ENCODE measurements at places on chromosomes 5 and 9.

- no peak for DNase-seq
Observed at GRCh38 chr5:132060501-132061161, at the start of gene IL3. Gene IL3, plus strand, starts transcription at chr5:132060655. Its CDS starts 52 bp downstream, at chr5:132060707.

DNA sequence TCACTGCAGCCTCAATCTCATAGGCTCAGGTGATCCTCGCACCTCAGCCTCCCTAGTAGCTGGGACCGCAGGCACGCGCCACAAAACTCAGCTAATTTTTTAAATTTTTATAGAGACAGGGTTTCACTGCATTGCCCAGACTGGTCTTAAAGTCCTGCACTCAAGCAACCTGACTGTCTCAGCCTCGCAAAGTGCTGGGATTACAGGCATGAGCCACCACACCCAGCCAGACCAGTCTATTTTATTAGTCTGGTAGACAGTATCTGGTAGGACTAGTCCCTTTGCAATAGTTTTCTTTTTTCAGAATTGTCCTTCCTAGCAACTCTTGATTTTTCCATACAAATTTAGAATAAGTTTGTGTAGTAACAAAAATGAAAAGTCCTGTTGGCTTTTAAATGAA, 14.1 kb upstream of the GPR150 start:
- DNase-seq = no peak

- no peak for DNase-seq
Observed at GRCh38 chr5:58012102-58012501, 447.8 kb downstream of the PLK2 start.

GRCh38 chr5:122053181-122054109, 24.6 kb downstream of the LOX start:
- DNase-seq = no peak

DNA sequence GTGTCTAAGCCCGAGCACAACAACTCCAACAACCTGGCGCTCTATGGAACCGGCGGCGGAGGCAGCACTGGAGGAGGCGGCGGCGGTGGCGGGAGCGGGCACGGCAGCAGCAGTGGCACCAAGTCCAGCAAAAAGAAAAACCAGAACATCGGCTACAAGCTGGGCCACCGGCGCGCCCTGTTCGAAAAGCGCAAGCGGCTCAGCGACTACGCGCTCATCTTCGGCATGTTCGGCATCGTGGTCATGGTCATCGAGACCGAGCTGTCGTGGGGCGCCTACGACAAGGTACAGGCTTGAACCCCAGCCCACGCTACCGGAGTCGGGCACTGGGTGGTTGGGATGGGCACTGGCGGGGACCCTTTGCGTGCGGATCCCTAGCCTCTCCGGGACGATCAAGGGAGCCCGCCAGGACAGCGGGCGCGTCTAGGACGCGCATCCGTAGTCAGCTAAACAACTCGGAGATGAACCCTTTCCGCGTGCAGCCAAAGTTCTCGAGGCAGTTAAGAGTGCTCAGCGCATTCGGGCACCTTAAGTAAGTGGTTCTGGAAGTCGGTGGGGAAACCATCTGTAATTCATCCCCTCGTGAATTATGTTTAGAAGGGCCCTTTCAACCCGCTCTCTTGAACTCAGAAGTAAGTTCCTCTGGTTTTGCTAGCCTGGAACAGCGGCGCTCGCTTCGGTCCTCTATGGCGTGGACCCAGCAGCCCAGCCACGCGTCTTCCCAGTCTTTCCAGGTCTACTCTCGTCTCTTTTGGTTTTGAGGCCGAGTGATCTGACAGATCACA, 1.3 kb downstream of the KCNN2 start:
- DNase-seq = no peak

GRCh38 chr5:36370073-36370472, 68.4 kb upstream of the RANBP3L start:
- DNase-seq = no peak

GRCh38 chr9:131330814-131331600, 41.5 kb downstream of the PLPP7 start:
- no peak for DNase-seq

DNA sequence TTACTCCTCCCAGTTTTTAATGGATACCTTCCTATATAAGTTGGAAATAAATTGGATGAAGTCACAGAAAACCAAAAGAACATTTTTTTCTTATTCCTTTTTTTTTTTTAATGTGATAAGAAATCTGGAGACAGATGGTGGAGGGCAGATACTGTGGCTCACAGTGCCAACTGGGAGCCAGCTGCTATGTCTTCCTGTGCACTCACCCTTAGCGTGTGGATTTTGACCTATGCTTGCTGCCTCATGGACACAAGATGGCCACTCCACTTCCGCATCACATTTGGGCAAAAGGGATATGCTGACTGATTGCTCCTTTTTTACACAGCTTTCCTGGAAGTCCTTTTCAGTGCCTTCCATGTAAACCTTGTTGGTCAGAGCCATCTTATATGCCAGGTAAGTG, 342.6 kb downstream of the MAN2A1 start:
- DNase-seq = no peak

DNA sequence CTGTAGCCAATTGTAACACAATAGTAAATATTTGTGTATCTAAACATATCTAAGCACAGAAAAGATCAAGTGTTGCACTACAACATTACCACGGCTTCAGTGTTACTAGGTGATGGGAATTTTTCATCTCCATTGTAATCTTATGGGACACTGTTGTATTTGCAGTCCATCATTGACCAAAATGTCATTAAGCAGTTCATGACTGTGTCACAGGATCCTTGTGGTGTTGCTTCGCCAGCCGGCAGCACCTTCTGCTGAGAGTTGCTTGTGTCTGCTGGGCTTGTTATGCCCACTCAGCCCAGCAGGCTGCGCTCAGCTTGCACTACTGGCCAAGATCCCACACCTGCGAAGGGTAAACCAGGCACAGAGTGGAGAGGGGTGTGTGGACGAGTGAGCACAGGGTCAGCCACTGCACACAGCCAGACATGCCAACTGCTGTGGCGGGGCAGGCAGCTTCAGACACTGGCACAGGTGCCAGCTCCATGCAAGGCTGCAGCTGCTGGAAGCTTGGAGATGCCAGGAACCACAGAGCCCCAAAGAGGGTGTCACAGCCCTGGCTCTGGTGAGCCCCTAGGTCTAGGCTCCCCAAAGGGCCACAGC, 273.7 kb downstream of the CETN3 start:
- no peak for DNase-seq

- peak; percentile 84 for DNase-seq
Observed at GRCh38 chr9:137114613-137115393, at the start of gene DPP7. Gene DPP7, minus strand, starts transcription at chr9:137114733. Its CDS starts 20 bp downstream, at chr9:137114713.

DNA sequence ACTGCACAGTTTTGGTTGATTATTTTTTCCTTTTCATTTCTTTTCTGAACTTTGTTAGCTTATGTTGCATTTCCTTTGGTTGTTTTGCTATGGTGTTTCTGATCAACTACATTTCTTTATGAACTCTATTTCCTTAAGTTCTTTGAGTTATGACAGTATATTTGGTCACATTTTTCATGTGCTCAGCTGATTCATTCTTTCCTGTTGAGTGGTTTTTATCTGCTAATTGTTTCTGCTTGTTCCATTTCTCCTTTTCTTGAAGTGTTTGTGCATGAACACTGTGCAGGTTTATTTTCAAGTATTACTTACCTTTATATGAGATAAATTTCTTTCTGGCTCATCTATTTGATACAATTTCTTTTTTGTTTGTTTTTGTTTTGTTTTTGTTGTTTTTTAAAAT, 50.9 kb upstream of the MACIR start:
- DNase-seq = no peak

DNA sequence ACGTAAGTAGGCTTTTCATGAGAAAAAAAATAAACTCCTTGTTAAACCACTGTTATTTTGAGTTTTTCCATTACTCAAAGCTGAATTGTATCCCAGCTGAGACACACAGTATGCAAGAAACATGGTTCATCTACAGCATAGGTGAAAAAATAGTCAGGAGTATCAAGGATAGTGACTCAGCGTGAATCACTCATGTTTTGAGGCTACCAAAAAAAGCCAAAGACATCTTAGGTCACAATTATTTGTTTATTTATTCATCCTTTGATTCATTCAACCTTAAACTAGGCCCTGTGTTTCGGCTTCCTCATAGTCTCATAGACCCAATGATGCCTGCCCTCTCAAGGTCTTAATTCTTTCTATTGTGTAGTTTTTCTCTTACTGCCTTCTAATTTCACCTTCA, 32.9 kb upstream of the STX17 start:
- no peak for DNase-seq

DNA sequence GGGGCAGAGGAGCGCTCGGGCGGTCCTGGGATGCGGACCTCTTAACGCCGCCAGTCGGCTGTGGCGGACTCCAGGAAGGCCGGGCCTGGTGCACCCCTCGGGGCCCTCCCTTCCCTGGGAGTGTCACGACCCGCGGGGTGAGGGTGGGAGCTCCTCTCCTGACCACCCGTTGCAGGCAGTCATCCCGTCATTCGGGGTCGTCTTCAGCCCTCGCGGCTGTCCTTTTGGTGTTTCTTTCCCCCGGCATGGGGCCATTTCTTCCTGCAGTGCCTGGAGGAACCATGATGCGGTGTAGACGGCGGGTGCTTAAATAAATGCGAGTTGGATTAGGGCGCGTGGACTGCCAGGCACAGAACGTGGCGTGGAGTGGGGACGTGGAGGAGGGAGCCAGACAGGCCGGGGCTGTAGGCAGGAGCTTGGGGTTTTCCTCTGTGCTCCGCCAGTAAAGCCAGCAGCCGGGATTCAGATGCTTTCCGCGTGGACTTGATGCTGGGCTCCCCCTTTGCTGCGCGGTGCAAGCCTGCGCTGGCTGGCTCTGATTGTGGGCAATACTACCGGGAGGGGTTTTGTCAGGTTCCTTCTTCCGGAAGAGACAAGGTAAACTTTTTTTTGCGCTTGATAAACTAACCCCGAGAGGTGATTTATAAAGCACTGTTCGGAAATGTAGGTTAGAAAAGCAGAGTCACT, 868 bp downstream of the KDM4C start:
- DNase-seq = no peak

GRCh38 chr9:5230554-5230953, 665 bp upstream of the INSL4 start:
- no peak for DNase-seq

- no peak for DNase-seq
Observed at GRCh38 chr9:94140418-94140780, 56.1 kb downstream of the PTPDC1 start.

- DNase-seq = no peak
Observed at GRCh38 chr5:91011029-91011428, 372.1 kb downstream of the ARRDC3 start.

- DNase-seq = no peak
Observed at GRCh38 chr9:126487856-126488255, 125.9 kb upstream of the LMX1B start.

- DNase-seq = no peak
Observed at GRCh38 chr5:74380193-74380592, 260.3 kb downstream of the ENC1 start.

DNA sequence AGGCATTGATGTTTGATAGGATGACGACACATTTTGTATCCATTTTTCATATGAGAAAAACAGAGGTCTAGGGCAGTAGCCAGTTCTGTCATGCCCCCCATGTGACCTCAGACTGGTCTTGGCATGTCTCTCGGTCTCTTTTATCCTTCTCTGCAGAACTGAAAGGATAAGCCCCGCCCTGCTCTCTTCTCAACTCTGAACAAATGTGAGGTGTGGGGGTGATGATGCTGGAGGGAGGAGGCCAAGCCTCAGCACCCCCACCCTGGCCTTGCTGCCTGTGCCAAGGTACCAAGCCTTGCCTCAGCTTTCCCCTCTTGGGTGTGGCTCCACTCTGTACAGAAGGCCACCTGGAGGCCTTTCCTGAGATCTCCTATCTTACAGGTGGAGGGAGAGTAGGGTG, 19.5 kb upstream of the CRB2 start:
- no peak for DNase-seq

GRCh38 chr9:128280084-128280622, 4.1 kb downstream of the SWI5 start:
- DNase-seq = no peak

DNA sequence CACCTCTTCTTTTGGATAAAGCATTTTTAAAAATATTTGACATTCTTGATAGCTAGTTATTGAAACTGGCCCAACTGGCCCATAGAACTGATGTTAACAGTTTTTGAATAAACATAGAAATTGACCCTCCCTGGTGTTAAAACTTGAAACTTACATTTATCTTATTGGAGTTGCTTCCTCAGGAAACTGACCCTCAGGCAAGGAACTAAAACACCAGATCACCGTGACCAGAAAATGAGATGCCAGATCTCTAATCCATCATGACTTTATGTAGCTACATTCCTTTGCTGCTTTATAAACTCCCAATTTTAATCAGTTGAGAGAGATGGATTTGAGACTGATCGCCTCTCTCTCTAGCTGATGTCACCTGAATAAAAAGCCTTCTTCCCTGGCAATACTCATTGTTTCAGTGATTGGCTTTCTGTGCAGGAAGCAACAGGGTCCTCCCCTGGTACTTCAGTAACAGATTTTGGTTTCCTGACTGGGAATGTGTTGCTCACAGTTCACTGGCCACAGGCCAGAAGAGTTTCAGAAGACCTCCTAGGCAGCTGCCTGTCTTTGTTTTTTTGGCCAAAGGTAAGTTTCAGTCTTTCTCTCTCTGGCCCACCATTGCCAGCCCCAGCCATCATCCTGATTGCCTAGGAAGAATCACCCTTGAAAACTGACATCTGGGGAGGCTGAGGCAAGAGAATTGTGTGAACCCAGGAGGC, 212.4 kb downstream of the DTWD2 start:
- DNase-seq = no peak

GRCh38 chr5:34576891-34577666, 79.0 kb upstream of the RAI14 start:
- no peak for DNase-seq

DNA sequence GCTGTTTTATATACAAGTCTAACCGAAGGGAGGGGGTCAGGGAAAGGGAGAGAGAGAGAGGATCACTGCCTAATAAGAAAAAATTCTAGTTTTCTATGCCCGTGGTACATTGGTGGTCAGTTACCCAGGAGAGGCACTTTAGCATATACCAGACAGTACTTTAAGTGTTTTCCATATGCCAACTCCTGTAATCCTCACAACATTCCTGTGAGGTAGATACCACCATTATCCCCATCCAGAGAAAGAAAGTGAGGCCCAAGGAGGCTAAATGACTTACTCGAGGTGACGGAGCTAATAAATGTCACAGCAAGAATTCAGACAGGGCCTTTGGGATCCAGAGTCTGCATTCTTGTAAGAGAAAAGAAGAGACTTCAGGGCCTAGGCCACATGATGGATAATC, 161.8 kb downstream of the NTRK2 start:
- DNase-seq = no peak

- no peak for DNase-seq
Observed at GRCh38 chr5:145975361-145976066, 39.1 kb downstream of the SH3RF2 start.

DNA sequence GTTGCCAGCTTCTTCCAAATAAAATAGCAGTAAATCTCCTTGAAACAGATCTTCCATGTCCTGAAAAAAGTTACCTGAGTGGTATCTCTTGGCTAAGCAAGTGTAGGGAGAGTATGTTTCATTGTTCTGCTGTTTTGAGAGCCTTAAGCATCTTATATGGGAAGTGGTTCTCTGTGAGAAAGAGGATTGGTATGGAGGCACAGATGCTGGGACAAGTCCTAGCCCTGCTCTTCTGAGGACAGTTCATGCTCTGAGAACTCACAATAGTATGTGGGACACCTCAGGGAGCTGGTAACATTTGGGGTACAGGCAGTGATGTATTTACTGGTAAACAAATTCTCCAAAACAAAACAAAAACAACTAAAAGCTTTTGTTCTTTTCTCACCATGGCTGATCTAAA, 2.0 kb downstream of the PPP3R2 start:
- no peak for DNase-seq

Measured in GM18507 (cell line).